Hematopoietic multipotent progenitor cell treated with erythropoietin and hydrocortisone succinate and interleukin-3 and kit ligand, for 6 days (in vitro differentiated cells): ENCODE measurements at places on chromosomes 1 and 21.

GRCh38 chr1:20325844-20326420 is 35.3 kb downstream of the VWA5B1 start:
- DNase-seq, result no peak

- no peak for DNase-seq
Observed at GRCh38 chr21:27362249-27362648, 395.4 kb upstream of the ADAMTS5 start.

- no peak for DNase-seq
Observed at GRCh38 chr1:192697771-192698170, 61.8 kb downstream of the RGS13 start.

DNA sequence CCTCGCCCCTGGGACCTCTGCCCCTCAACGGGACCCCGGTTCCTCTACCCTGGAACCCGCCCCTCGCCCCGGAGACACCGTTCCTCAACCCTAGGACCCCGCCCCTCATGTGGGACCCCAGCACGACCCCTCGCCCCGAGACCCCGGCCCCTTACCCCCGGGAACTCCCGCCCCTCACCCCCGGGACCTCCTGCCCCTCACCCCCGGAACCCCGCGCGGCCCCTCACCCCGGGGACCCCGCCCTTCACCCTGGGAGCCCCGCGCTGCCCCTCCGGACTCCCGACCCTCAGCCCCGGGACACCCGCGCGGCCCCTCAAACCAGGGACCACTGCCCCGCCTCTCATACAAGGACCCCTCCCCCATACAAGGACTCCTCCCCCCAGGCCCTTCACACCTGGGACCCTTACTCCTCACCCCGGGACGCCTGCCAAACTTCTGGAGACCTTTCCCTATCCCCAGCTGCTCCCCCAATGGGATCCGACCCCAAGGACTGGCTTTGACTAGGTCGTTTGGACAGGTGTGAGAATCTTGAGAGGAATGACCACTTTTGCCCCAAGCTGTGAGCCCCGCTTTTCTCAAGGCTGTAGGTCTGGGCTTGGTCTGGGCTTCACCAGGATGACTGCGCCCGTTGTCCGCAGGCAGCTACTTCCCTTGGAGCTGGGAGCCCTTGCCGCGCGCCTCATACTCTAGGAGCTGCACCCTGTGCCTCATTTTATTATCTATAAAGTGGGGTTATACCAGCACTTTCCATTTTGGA is 843 bp downstream of the DIP2A start:
- DNase-seq, result peak; percentile 63

DNA sequence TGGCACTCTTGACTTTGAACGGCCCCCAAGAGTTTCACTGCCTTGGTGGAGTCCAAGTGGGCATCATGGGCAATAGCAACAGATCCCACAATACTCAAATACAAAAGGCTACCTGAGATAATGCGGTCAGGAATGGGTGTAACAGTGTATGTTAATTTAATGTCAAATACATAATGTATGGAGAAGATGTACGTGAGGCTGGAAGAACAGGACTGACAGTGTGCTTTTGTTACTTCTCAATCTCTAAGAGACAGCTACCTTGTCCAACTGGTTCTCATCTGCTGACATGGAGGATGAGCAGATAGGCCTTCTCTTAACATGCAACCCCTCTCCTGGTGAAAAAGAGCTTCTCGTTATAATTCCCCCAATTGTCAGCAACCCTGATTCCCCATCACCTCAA is 167.2 kb downstream of the APP start:
- no peak for DNase-seq

- no peak for DNase-seq
Observed at GRCh38 chr1:26281091-26281958, 1.4 kb downstream of the SH3BGRL3 start.

DNA sequence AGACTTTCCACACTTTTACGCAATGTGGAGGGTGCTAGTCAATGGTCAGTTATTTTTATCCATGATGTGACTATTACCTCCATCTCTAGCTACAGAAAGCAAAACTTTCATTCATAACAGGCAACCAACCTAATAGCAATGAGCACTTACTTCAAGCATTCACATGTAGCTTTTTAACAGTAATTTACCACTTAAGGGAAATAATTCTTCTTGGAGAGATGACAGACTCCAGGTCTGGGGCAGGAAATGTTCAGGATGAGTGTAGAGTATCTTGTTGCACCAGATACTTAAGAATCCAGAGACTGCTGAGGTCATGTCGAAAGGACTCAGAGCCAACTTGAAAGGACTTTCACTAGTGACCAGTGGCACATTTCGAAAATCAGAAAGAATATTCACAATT is 347.6 kb downstream of the CHRM3 start:
- DNase-seq, result no peak

GRCh38 chr1:22418933-22419382 is 32.7 kb upstream of the ZBTB40 start:
- DNase-seq, result no peak

DNA sequence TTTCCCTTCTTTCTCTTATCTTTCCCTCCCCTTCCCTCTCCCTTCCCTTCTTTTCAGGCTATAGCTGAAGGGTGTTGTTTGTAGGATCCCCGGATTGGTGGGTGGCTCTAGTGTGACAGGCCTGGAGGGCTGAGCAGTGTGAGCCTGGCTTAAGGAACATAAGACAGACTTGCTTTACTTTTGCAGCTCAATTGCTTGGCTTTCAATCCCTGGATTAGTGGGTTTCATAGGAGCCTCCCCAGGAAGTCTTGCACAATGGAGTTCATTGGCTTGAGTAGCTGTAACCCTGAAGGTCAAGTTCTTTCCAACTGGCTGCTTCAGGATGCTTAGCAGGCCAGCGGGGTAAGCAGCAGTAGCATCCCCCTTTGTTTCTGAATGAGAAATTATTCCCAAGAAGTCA is 126.7 kb downstream of the CAMTA1 start:
- no peak for DNase-seq
